ENCODE measurements at places on chromosomes 16 and 17. TPM values are rescaled to one million over a fixed set of nuclear protein-coding genes. Genes with fewer than 3 reads are reported as not detected.

The NPIPA8 gene
- total RNA-seq, result 29.6 TPM

DNA sequence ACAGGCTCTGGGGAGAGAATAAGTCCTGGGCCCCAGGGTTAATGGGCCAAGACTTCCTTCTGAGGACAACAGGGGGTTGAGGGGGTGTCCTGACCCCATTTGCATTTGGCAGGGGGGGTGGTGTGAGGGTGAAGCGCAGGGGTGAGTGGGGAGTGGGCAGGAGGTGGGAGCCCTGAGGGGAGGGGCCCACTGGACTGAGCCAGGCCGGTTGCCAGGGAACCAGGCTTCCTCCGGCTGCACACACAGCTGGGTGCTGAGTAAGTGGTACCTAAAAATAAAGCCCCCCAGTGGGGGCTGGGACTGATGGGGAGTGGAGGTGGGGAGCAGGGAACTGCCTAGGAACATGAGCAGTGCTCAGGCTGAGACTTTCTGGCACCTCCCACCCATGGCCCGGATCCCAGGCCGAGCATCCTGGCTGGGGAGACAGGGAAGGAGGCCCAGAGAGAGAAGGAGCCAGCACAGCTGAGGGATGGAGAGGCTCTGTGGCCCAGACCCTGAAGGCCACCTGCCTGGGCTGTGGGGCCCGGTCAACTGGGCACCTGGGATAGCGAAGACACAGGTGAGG, 7.5 kb upstream of the RASD1 start:
- no peak overlapping the region for H3K4me3 ChIP-seq
- no peaks in the 10 kb centered on the region for H3K36me3 ChIP-seq
- H3K27me3 ChIP-seq, result no peaks in the 10 kb centered on the region
- no peak for DNase-seq
- H3K27ac ChIP-seq, result no peak overlapping the region

DNA sequence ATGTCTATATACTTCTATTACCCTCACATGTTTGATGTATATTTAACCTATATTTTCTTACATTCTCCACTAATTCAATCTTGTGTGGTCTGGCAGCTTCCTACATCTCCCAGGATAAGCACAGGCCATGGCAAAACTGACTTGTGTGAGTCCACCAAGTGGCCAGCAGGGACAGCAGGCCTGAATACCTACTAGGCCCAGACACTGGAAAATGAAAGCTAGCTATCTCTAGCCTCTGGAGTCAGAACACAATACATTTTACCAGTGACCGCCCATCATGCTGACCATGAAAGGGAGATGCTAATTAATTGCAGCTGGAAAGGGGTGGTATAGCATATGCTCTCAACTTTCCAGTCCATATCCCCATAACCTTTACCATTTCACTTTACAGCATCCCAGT, 132.3 kb downstream of the PCTP start:
- H3K27ac ChIP-seq, result no peak overlapping the region
- H3K4me1 ChIP-seq, result no peaks in the 10 kb centered on the region
- no peak overlapping the region for H3K4me3 ChIP-seq

DNA sequence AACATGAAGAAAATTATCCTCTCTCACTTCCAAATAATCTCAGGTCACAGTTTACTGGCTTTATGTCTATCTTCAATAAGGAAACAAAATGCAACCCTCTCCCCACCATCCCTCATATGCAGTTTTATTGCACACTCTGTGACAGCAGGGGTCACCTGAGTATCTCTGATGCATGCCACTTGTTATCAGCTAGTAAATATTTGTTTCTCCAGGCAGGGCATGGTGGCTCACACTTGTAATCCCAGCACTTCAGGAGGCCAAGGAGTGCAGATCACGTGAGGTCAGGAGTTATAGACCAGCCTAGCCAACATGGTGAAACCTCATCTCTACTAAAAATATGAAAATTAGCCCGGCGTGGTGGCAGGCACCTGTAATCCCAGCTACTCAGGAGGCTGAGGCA, 61.1 kb downstream of the ADAMTS18 start:
- no peaks in the 10 kb centered on the region for H3K4me1 ChIP-seq
- DNase-seq, result no peak
- H3K4me3 ChIP-seq, result no peak overlapping the region
- no peak overlapping the region for H3K27ac ChIP-seq
- no peaks in the 10 kb centered on the region for H3K36me3 ChIP-seq

DNA sequence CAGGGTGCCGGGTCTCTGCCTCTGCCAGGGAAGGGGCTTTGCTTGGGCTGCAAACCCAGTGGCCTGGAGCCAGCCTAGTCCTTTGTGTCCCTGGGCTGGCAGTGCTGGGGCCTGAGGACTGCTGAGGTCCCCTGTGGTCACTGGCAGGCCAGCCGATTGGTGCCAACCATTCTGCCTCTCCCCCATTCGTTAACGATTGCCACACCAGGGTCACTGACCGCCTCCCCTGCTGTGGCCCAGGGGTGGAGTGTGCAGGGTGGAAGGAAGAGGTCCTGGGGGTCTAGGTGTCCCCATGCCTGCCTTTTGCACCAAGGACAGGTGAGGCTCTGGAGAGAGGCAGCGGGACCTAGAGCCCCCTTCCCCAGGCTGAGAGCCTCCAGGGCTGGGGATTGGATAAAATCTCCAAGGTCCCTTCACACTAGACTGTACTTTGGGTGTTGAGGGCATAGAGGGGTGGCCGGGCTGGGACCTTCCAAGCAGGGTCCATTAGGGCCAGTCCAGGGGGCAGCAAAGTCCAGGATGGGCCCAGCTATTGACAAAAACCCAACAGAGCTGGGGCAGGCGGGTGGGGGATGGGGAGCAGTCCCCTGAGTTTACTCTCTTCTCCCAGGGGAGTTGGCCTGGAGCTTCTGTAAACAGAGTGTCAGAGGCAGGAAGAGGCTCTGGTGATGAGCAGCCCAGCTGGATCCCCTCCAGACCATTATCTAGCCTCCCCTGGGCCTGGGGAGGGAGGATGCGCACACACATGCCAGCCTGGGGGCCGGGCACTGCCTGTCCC, 1.1 kb downstream of the VASN start:
- no peak for DNase-seq
- no peak overlapping the region for H3K27ac ChIP-seq
- no peaks in the 10 kb centered on the region for H3K36me3 ChIP-seq
- H3K4me1 ChIP-seq, result peaks cover 4% of the 10 kb centered on the region

- peaks cover 51% of the 10 kb centered on the region for H3K36me3 ChIP-seq
- no peak overlapping the region for H3K4me3 ChIP-seq
- H3K27ac ChIP-seq, result peak overlapping the region; percentile 80
Observed at GRCh38 chr17:40153603-40154236, 13.4 kb downstream of the CASC3 start.

- DNase-seq, result no peak
- peaks cover 9% of the 10 kb centered on the region for H3K36me3 ChIP-seq
- H3K4me1 ChIP-seq, result no peaks in the 10 kb centered on the region
- H3K27ac ChIP-seq, result no peak overlapping the region
- no peak overlapping the region for H3K4me3 ChIP-seq
- H3K27me3 ChIP-seq, result no peaks in the 10 kb centered on the region
Observed at GRCh38 chr17:21235921-21236320, 17.3 kb downstream of the NATD1 start.

- H3K27ac ChIP-seq, result no peak overlapping the region
- H3K36me3 ChIP-seq, result no peaks in the 10 kb centered on the region
- no peak for DNase-seq
- H3K4me1 ChIP-seq, result no peaks in the 10 kb centered on the region
- no peak overlapping the region for H3K4me3 ChIP-seq
Observed at GRCh38 chr17:45768000-45768399, 16.1 kb upstream of the CRHR1 start.

DNA sequence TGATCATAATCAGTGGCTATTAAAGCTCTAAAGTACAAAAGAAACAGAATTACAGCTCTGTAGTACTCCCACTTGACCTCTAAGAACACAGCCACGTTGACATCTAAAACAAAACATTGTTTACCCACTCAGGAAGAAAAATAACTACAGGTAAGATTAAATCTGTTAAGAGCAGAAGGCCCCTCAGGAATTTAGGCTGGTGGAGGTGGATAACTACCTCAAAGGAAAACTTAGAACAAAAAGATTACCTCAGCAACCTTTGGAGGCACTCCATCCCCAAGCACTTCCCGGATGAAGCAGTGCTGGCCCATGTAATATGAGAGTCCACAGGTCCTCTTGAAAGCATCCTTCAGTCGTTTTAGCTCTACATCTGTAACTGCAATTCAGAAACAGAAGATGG, 46.7 kb downstream of the USP32 start:
- H3K4me3 ChIP-seq, result no peak overlapping the region
- no peak for DNase-seq
- peaks cover 8% of the 10 kb centered on the region for H3K4me1 ChIP-seq
- peaks cover 35% of the 10 kb centered on the region for H3K36me3 ChIP-seq
- H3K27ac ChIP-seq, result no peak overlapping the region

DNA sequence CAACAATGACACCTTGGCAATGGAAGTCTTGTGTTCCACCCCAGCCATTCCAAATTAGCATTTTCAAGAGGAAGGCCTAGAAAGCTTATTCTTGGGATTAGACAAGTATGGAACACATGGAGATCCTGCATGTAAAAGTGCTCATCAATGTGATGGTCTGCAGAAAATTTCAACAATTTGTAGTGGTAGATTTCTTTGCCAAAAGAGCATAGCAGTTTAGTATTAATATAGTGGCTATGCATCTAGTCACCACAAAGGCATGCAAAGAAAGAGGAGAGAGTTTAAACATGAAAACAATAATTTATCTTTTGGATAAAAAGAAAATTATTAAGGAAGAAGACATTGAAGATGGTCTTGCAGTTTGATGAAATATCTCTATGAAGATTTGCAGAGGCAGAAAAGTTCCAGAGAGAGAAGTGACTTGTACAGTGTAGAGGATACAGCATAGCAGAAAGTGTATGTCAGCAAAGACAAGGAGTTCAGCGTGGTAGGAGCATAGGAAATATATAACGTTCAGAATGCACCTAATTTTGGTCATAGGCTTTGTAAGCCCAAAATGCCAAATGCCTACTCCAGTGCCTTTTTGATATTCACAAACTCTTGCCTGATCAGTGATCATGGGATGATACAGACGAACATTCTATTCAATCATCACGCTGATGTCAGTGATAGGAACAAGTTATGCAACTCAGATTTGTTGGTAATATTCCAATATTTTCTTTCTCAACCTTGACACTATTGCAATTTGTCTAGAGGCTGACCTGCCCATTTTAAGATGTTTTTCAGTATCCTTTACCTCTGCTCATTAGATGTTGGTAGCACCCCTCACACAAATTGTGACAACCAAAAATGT, 727.9 kb upstream of the SOX9 start:
- no peak overlapping the region for H3K4me3 ChIP-seq
- no peak for DNase-seq
- no peak overlapping the region for H3K27ac ChIP-seq

- DNase-seq, result no peak
- no peak overlapping the region for H3K4me3 ChIP-seq
Observed at GRCh38 chr16:28301620-28302019, 9.3 kb downstream of the SBK1 start.

DNA sequence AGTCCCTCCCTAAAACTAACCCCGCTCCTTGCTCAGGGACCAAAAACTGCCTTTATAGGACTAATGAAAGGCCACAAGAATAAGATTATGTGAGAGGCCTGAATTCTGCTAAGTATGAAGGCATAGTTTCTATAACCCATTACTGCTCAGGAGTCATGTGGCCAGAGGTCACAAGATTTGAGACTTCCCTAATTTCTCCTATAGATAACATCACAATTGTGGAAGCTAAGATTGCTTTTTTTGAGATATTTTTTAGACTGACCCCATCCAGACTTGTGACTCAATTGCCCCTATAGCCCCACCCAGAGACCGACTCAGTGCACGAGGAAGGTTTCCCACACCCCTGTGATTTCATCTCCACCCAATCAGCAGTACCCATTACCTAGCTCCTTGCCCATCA, 504.1 kb upstream of the GOT2 start:
- H3K4me3 ChIP-seq, result no peak overlapping the region
- no peaks in the 10 kb centered on the region for H3K27me3 ChIP-seq
- no peak overlapping the region for H3K27ac ChIP-seq
- no peak for DNase-seq
- H3K36me3 ChIP-seq, result no peaks in the 10 kb centered on the region

GRCh38 chr16:53456625-53457024, 22.4 kb downstream of the RBL2 start:
- peaks cover 83% of the 10 kb centered on the region for H3K4me1 ChIP-seq
- no peaks in the 10 kb centered on the region for H3K27me3 ChIP-seq
- peak overlapping the region; percentile 79 for H3K4me3 ChIP-seq
- peak; percentile 75 for DNase-seq
- peaks cover 74% of the 10 kb centered on the region for H3K36me3 ChIP-seq

The CDH3 gene
- not detected for total RNA-seq

- H3K4me1 ChIP-seq, result peaks cover 68% of the 10 kb centered on the region
- H3K36me3 ChIP-seq, result no peaks in the 10 kb centered on the region
- DNase-seq, result no peak
- H3K4me3 ChIP-seq, result no peak overlapping the region
- peak overlapping the region; percentile 58 for H3K27ac ChIP-seq
Observed at GRCh38 chr17:67481808-67482207, 104.7 kb downstream of the PITPNC1 start.

The MAP2K6 gene
- 8.8 TPM for total RNA-seq

The KRTAP1-5 gene
- not detected for total RNA-seq

- H3K27ac ChIP-seq, result no peak overlapping the region
- DNase-seq, result no peak
- no peaks in the 10 kb centered on the region for H3K4me1 ChIP-seq
- no peak overlapping the region for H3K4me3 ChIP-seq
- H3K27me3 ChIP-seq, result no peaks in the 10 kb centered on the region
Observed at GRCh38 chr16:35713762-35714650, 2254.6 kb downstream of the TP53TG3F start.

GRCh38 chr17:64240261-64240740, 22.8 kb downstream of the TEX2 start:
- no peak overlapping the region for H3K4me3 ChIP-seq
- peaks cover 2% of the 10 kb centered on the region for H3K4me1 ChIP-seq
- H3K36me3 ChIP-seq, result peaks cover 2% of the 10 kb centered on the region
- H3K27me3 ChIP-seq, result no peaks in the 10 kb centered on the region
- H3K27ac ChIP-seq, result no peak overlapping the region
- DNase-seq, result no peak

DNA sequence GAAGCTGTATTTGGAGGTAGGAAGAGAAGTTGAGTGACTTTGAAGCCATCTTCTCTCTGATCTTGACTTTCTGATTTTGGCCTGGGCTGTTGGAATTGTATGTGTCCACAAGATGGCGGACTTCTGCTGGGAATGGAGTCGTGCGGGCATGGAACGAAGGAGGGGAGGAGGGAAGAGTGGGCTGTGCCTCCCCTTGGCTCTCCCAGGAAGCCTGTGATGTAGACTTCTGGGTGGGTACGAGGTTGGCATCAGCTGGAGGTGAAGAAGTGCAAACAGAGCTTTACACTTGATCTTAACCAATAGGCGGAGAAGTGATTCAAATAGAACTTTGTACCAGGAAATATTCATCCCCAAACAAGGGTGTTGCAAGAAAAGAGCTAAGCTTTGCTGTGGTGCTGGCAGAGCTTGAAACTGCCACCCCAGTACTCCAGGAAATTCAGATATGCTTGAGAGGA, 7.4 kb upstream of the TMEM220 start:
- H3K27me3 ChIP-seq, result peaks cover 3% of the 10 kb centered on the region
- no peak overlapping the region for H3K27ac ChIP-seq

All from activated CD8-positive, alpha-beta memory T cell treated with anti-CD3 and anti-CD28 coated beads, Interleukin-2, amount 10 ng/mL, durations not matched to agents 7 days and 5 days (primary cell).